ENCODE measurements at places on chromosomes 6 and 20.
A peak's percentile ranks its signal among the peaks of the same experiment; 100 is the strongest.

- no peak for DNase-seq
These were observed 116.9 kb downstream of the TTLL2 start for GRCh38 chr6:167441715-167442206.

- DNase-seq: no peak
These were observed 306.8 kb upstream of the CNR1 start for GRCh38 chr6:88472851-88473525.

- DNase-seq: no peak
These were observed 78.5 kb upstream of the HDAC2 start for GRCh38 chr6:114049367-114049966.

- peak; percentile 90 for DNase-seq
These were observed at the start of gene LTB for GRCh38 chr6:31582230-31582643. Gene LTB (minus strand): TSS chr6:31582424. CDS start chr6:31582417, 7 bp downstream.

DNA sequence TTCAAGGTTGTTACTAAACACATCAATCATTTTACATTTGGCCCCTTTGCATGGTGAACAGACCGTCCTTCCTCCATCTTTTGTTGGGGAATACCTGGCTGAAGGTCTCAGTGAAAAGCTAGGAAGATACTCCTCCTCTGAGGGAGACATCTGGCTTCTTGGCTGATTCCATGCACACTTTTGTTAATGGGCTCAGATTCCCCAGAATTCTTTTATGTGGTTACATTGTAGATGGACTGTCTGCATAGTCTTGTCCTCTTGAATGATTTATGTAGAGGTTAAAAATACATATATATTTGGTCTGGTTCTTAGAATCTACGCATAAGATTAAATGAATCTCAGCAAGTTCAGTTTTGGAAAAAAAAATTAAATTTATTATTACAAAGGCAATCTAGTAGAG, 167.0 kb downstream of the EYA4 start:
- no peak for DNase-seq

- no peak for DNase-seq
These were observed 41.3 kb upstream of the DDR1 start for GRCh38 chr6:30842754-30843610.

DNA sequence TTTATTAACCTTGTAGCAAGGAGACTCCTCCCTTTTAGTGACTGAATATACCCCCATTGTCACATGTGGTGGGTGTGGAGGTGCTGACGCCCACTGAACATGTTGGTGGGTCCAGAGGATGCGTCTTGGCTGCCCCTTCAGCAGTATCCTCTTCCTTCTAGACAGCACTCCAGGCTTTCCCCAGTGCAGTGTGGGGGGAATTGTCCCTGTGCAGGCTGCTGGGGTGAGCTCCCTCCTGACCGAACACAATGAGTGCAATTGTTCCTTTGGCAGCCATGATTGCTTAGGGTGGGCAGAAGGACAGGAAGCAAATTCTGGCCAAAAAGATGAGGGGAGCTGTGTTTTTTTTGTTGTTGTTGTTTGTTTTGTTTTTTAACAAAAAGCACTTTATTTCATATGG, 209.3 kb upstream of the PDE10A start:
- no peak for DNase-seq

DNA sequence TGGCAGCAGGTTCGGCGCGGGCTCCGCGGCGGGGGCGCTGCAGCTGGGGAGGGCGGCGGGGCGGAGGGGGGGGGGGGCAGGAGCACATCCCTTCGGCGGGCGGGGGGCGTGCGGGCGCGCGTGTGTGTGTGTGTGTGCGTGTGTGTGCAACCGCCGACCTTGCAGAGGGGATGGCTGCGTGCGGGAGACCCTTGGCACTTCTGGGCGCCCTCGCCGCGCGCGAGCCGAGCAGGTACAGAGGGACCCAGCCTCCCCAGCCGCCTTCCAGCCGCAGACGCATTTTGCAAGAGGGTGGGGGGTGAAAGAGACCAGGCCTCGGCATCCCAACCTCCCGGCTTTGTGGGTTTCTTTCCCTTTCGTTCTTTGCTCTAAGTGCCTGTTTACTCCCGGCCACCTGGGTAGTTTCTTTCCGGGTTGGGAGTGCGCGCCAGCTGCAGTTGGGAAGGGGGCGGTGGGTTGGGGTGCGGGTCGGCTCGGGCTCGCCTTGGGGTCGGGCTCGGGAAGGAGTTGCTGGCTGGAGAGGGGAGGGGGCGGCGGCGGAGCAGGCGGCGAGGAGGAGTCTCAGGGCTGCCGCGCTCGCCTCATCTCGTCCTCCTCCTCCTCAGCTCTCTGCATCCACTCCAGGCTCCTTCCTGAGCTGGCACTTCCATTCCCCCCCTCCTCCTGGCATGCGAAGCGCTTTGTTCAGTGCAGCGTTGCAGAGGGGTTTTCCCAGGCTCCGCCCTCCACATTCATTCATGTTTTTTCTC, 620 bp downstream of the HIVEP1 start:
- DNase-seq: peak; percentile 74

DNA sequence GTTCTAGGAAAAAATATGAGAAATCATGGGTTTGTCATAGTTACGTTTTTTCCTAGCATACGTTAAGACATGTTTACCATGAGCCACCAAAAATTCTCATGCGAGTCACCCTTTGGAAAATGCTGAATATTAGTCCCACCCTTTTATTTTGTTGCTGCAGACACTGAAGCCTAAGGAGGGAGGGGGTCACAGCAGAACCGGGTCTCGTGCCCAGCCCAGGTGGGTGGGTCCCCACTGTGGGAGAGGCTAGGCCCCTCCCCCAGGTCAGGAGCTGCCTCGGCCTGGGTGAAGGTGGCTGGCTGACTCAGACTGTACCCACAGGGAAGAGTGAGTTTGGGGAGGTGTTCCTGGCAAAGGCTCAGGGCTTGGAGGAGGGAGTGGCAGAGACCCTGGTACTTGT, 26.2 kb upstream of the SRF start:
- DNase-seq: no peak

- no peak for DNase-seq
These were observed 411.0 kb downstream of the C6orf118 start for GRCh38 chr6:164898412-164898811.

DNA sequence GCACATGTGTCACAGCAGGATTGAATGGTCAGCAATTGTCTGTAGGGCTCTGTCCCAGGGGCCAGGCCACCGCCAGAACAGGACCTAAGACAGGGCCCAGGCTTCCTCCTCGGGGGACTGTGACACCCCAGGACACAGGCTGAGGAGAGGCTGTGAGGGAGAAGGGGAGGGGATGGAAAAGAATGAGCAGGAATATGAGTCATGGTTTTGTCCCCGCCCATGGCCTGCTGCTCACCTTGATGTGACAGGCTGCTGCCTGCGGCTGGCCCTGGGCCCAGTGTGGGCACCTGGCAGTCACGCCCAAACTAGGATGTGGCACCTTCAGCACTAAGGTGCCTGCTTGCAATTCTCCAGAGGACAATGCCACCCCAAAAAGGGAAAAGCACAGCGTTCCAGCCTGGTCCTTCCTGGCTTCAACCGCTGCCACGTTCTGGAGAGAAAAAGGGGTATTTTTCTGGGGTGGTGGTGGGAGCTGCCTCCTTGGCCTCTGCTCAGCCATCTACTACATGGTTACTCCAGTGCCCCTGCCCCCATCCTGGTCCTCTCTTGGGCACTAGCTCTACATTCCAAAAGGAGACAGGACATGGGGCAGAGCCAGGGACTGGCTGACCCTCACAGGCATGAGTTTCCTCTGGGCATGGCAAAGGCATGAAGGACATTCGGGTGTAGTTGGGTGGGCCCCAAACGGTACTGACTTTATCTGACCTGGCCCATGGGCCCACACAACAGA, 93.4 kb downstream of the SLC22A23 start:
- DNase-seq: no peak

GRCh38 chr6:112576423-112576822, 229.3 kb downstream of the RFPL4B start:
- no peak for DNase-seq

- no peak for DNase-seq
These were observed 101.8 kb downstream of the TNFAIP3 start for GRCh38 chr6:137968901-137969300.
